Liver (tissue), 10 donors: ENCODE measurements at places on chromosomes 3 and 15.

DNA sequence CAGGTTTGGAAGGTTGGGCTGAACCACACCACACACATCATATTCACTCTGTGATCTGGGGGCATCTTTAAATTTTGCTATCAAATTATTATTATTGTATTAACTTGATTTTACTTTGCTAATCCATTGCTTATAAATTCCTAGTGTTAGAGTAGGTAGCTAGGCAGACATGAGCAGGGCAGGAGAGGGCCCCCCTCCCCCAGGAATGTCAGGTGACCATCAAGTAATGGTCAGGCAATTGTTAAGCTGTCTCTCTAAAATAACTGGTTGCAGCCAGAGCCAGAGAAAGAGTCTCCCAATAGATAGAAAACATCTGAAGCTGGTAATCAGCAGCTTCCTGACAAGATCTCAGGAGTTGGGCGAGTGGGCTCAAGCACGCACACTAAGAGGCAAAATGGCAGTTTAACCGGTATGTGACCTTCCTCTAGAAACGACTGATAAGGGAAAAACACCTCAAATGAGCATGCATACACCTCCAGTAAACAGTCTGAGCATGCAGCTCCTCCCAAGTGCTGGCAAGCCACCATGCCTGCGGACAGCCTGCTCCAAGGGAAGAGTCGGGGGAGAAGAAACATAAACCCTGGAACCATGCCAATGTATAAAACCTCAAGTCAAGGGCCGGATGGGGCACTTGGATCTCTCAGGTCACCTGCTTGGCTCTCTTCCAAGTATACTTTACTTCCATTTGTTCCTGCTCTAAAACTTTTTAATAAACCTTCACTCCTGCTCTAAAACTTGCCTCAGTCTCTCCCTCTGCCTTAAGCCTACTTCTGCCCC is 3.1 kb upstream of the CXCR6 start:
- DNase-seq: no peak

DNA sequence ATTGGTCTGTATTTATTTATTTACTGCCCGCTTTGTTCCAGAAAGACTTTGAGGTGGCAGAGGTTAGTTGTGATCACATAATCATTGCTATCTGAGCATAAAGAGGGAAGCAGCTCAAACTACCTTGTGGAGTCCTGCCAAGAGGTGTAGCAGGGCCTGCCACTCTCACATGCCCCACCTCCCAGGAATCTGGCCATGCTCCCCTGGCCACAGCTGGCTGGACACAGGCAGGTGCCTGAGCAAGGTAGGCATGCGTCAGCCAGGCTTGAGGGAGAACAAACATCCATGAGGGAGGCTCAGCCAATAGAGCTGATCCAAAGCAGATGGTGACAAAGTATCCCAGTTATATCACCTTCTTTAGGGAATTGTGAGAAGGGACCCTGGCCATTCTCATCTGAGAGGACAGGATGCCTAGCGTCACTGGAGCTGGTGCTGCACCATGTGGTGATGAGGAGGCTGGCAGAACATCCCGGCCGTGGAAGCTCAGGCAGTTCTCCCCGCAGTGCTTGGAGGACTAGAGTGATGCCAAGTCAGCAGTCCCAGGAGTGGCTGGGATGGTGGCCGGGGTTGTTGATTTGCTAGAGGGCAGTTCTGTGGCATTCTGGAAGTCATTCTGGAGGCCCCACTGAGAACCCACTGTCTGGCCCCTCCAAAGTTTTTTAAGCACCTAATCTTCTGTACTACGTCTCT is 6.8 kb upstream of the POLG start:
- no peak for DNase-seq

GRCh38 chr3:154285221-154285620 is 39.1 kb downstream of the DHX36 start:
- DNase-seq: no peak

GRCh38 chr3:162971715-162972114 is 1475.1 kb downstream of the OTOL1 start:
- no peak for DNase-seq

DNA sequence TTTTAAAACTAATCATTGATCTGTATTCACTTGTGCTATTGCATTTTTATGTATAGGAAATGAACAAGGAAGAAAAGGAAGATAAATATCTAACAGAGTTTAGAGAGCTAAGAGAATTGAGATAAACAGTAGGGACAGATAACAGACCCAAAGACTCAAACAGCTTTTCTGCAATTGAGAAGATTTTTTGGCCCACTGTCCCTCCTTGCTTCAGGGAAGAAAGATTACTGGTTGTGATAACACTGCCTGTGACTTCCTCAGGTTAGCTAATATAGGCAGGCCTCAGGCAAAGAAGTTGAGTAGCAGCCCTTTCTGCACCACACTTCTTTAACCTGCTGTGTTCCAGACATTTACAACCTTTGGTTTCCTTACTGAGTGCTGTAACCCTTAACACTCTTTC is 2.7 kb upstream of the COX17 start:
- no peak for DNase-seq

DNA sequence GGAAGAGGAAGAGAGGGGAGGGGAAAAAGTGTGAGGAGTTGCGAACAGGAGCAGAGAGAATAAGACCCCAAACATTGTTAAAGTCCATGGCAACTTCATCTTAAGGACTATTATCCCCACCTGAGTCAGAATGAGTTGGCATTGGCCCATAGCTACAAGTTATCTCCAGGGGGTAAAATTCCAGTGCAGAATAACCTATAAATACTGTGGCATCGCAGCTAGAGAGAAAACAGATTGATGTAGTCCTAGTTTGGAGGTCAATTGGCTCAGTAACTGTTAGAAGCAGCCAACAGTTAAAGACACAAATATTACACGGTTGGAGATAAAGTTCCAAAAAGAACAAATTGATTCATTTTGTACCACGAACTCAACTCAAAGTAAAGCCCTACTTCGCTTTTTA is 313.9 kb upstream of the CCDC54 start:
- DNase-seq: no peak

DNA sequence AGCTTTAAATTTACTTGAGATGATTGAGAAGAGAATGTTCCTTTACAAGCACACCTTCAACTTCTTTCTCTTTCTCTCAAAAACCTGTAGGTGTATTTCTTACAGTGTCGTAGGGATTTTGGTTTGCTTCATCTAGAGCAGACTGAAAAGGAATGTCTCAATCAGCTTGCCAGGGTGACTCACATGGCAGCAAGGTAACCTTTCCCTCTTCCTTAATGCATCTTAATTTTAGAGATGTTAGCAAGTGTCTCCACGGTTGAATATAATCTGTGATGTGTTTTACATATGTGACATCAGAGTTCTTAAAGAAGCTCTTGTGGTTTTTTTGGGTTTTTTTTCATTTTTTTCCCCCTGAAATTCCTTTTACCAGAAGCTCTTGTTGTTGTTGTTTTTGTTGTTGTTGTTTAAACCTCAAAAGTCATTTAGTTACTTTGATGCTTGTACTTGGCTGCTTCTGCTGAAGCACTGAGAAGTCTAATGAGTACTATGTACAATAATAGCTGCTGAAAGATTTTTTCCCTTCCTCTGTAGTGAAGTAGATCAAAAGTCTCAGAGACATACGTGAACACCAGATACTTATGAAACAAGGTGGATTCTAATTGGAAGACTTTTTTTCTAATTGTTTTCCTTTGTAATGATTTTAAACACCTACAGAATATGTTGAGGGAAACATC is 83.1 kb downstream of the RETNLB start:
- DNase-seq: no peak

DNA sequence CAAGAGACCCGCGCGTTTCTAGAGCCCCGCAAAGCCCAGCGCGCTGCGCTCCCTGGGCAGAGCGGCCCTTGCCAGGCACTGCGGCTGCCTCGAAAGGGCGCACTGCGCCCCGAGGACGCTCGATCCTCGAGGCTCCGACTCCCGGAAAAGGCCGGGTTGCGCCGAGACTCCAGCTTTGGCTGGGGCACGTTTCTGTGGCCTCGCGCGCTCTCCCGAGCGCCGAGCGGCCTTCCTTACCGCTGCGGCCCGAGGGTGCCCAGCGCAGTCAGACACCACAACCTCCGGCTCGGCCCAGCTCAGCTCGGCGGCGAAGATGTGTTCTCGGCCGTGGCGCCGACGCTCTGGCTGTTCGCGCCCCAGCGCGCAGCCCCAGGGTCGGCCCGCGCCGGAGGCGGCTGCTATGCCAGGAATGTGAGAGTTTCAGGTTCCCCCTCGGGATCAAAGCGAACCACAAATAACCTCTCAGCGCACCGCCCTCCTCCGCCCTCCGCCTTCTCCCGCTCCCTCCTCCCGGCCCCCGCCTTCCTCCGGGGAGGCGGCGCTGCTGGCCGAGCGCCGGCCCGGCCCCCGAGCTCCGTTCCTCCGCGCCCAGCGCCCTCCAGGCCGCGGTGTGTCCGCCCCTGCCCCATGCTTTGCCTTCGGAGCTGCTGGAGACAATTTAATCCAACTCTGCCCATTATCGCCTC is at the start of gene AMOTL2:
TSS of gene AMOTL2 (minus strand) at position 343 of the 686 bp plus-strand sequence. CDS start 3,014 bp downstream, outside the sequence.
- peak; percentile 64 for DNase-seq

GRCh38 chr15:74212494-74212893 is 9.9 kb upstream of the STRA6 start:
- no peak for DNase-seq

DNA sequence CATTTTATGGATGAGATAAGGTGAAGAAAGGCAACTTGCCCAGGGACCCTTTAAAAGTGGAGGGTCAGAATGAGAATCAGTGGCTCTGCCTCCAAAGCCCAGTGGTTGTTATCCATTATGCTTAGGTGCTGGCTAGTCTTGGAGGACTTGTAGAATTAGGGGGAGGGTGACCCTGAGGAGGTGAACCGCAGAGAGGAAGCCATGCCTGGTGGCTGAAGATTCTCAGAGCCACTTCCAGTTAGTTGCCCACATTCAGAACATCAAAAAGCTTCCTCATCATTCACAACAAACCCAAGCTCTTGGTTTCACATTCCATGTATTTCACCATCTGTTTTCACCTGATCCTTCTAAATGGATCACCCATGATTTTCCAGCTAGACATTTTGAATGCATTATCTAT is 11.2 kb downstream of the EBLN2 start:
- DNase-seq: no peak

DNA sequence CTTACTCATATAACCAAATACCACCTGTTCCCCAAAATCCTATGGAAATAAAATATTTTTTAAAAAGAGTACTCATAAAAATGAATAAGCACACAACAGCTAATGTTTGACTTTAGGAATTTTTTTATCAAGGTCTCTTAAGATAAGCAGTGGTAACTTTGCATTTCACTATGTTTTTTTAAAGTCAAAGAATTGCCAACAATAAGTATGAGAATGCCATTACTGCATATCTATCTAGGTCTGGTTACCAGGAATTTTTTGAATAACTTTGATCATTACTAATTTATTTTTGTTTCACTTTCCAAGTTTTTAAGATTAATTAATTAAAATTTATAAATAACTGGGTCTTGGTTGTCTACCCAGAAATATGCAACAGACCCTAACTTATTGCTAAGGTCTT is 41.5 kb downstream of the PLSCR4 start:
- DNase-seq: no peak

- DNase-seq: no peak
Observed at GRCh38 chr15:72599855-72600464, 54.5 kb upstream of the GOLGA6B start.

GRCh38 chr3:105480768-105481167 is 114.1 kb downstream of the ALCAM start:
- no peak for DNase-seq

- DNase-seq: no peak
Observed at GRCh38 chr15:63480441-63480821, 24.0 kb upstream of the USP3 start.

- DNase-seq: peak; percentile 42
Observed at GRCh38 chr3:172138792-172139507, 99.6 kb downstream of the FNDC3B start.

- no peak for DNase-seq
Observed at GRCh38 chr3:87997966-87998365, 60.8 kb downstream of the CGGBP1 start.

DNA sequence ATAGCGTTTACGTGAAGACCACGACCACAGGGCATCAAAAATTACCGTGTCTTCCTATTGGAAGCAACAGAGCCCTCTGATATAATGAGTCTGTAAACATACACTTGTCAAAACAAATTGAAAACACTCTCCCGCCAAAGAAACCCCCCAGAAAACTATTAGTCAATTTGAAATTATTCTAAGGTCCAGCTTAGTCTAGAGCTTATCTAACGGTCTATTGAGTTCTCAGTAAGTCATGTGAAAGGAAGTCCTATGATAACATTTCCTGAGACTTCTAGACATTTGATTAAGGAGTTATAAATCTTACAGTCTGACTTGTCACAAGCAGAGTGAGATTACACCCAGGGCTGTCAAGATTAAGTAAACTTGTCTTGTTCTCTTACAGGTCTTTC is 356.3 kb downstream of the FOXP1 start:
- no peak for DNase-seq

DNA sequence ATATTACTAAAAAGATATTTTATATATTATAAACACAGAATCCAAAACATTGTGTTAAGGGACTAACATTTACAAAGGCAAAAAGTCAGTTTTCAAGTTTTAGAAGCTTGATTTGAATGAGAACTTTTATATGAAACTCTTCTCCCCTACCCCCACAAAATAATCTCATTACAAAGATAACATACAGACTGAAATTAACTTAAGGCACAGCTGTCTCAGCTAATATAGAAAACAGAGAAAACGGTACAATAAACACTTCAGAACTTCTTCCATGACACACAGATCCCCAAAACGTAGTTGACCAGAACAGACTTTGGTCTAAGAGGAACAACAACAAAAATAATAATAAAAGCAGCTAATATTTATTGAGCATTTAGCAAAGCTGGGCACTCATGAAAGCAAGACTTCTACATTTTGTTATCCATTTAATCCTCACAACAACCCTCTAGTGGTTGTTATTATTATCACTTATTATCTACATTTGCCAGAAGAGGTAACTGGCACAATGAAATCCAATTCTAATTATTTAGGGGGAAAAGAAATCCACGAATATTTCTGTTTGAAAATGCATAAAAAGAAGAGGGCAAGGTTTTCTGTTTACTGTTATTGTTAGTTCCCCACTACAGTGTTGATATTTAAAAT is 68.1 kb downstream of the PFN2 start:
- no peak for DNase-seq

GRCh38 chr15:84944311-84944710 is 37.3 kb upstream of the PDE8A start:
- no peak for DNase-seq

DNA sequence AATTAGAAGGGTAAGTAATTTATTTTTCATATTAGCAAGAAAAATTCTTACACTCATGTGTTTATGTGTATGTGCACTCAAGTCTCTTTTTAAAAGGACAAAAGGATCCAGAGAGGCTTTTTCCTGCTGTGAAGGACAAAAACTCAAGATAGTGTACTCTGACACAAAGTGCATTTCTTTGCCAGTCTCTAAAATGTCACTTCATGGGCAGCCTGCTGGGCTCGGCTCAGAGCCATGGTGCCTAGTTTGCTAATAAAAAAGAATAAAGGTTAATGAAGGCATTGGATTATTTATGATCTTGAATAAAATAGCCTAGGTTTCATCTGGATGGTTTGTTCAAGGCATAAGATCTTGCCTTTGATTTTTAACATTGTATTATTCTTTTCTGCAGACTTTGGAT is 989.0 kb downstream of the TBL1XR1 start:
- no peak for DNase-seq

- peak; percentile 42 for DNase-seq
Observed at GRCh38 chr3:182005701-182006100, 294.0 kb downstream of the SOX2 start.

- no peak for DNase-seq
Observed at GRCh38 chr15:81255315-81255957, 58.8 kb downstream of the IL16 start.
